Mononuclear cell (primary cell): ENCODE measurements at places on chromosomes 2 and 18. TPM values are rescaled to one million over a fixed set of nuclear protein-coding genes. Genes with fewer than 3 reads are reported as not detected.

Gene BOLL
- 0.10 TPM for total RNA-seq

Gene SOX11
- total RNA-seq = under 0.01 TPM

Gene MGAT5
- 41.3 TPM for total RNA-seq

Gene COLEC12
- total RNA-seq = 0.21 TPM

Gene SIX3
- not detected for total RNA-seq

Gene TFCP2L1
- 0.10 TPM for total RNA-seq
